Astrocyte (in vitro differentiated cells and primary cell): ENCODE measurements at places on chromosomes 13 and 19. TPM values are rescaled to one million over a fixed set of nuclear protein-coding genes. Genes with fewer than 3 reads are reported as not detected.
A peak's percentile ranks its signal among the peaks of the same experiment; 100 is the strongest.

CRX gene
- not detected in 2 replicates for total RNA-seq

MCF2L gene
- total RNA-seq: 3.4 and 4.7 TPM in 2 replicates

OR4F17 gene
- not detected in 2 replicates for total RNA-seq

LATS2 gene
- total RNA-seq: 46.3 and 46.7 TPM in 2 replicates

ZNF583 gene
- total RNA-seq: 6.4 and 8.1 TPM in 2 replicates

FGF21 gene
- not detected in 2 replicates for total RNA-seq

LRRC63 gene
- 0.14 TPM in 1 of 2 replicates, not detected in the other for total RNA-seq

PRR22 gene
- total RNA-seq: 2.0 and 2.4 TPM in 2 replicates

GRK1 gene
- total RNA-seq: not detected in 2 replicates

MEIOSIN gene
- total RNA-seq: not detected in 2 replicates

DNA sequence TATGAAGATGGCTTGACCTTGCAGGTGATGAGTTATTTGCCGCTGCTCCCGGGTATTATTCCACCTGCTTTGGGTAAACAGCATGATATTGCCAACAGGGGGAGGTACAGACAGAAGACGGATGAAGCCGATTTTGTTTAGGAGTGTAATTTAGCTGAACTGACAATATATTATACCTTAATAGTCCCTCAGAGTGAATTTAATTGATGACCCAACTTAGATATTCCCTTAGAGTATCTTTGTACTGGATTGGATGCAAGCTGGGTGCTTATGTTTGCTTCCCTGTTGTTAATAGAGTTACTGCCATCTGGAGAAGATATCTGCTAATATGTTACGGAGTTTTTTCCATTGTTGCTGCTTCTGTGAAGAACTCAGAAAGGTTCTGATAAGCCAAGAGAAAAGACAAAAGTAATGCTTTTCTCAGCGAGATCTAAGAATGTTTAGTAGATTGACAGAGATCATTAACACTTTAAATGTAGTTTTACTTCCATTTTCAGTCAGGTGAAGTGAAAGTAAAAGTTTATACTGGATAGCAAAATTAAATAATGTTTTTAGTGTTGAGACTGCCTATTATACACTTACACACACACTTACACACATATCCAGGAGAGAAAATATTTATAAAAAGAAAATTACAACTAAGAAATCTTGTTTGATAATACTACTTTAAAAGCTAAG, 2220.8 kb upstream of the PCDH20 start:
- H3K27me3 ChIP-seq: no peaks in the 10 kb centered on the region
- no peak overlapping the region for H3K27ac ChIP-seq
- no peak for DNase-seq

DNA sequence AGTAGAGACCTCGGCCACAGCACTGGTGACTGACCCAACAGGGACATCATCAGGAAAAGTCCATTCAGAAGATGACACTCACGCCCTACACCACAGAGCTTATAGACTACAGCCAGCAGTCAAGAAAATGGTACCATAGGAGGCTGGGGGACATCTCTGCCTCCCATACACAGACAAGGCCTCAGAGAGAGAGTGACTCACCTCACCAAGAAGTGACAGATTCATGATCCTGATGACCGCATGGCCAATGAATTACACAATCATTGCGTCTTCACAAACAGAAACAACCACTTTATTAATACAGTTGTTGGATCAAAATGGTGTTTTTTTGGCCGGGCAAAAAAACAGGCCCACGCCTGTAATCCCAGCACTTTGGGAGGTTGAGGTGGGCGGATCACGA, 260.8 kb upstream of the TSHZ3 start:
- no peak for DNase-seq
- no peaks in the 10 kb centered on the region for H3K36me3 ChIP-seq
- H3K27me3 ChIP-seq: peaks cover 3% of the 10 kb centered on the region
- no peaks in the 10 kb centered on the region for H3K4me1 ChIP-seq
- H3K4me3 ChIP-seq: no peak overlapping the region

DNA sequence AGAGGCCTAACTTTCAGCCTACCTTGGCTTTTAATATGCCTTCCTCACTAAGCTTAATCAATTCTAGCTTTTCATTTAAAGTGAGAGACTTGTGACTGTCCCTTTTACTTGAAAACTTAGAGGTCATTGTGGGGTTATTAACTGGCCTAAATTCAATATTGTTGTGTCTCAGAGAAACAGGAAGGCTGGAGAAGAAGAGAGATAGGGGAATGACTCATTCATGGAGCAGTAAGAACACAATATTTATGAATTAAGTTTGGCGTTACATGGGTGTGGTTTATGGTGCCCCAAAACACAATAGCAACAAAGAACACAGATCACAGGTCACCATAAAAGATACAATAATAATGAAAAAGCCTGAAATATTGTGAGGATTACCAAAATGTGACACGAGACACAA, 612.1 kb downstream of the TBC1D4 start:
- H3K27ac ChIP-seq: no peak overlapping the region
- H3K36me3 ChIP-seq: no peaks in the 10 kb centered on the region
- H3K4me1 ChIP-seq: no peaks in the 10 kb centered on the region
- no peaks in the 10 kb centered on the region for H3K27me3 ChIP-seq
- peak; percentile 18 for DNase-seq

DNA sequence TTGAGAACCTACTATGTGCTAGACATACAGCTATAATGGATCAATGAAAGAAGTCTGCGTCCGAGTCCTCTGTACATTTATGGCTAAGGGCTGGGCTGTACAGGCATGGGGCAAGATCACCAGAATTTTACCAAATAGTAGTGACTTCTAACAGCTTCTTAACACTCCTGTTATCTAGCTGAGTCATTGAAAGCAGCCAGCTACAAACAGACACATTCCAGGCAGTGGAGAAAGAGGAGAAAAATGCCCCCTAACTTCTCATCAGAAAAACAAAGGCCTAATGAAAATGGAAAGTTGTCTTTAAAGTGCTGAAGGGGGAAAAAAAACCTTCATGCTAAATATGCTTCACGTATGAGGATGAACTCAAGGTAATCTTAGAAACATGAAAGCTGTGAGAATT, 14.3 kb upstream of the ZNF667 start:
- H3K36me3 ChIP-seq: no peaks in the 10 kb centered on the region
- H3K4me3 ChIP-seq: no peak overlapping the region
- H3K4me1 ChIP-seq: no peaks in the 10 kb centered on the region
- DNase-seq: peak; percentile 27

DNA sequence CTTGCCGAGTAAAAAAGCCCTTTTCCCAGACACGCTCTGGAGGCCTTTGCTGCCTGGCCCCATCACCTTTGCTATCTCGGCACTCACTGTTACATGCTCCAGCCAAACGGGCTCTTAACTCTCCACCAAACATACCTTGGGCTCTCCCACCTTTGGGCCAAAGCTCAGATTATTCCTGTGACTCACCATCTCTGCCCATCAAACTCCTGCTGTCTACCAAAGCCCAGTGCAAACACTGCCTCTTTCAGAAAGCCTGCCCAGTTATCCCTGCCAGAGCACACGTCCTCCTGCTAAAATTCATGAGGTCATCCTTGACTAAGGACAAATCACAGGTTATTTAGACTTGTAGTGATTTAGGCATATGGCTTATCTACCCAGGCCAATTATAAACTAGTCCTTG, 48.1 kb upstream of the SERPINE3 start:
- H3K27ac ChIP-seq: no peak overlapping the region
- peaks cover 13% of the 10 kb centered on the region for H3K27me3 ChIP-seq
- H3K4me3 ChIP-seq: no peak overlapping the region
- H3K36me3 ChIP-seq: no peaks in the 10 kb centered on the region
- H3K4me1 ChIP-seq: peaks cover 9% of the 10 kb centered on the region

- H3K4me1 ChIP-seq: no peaks in the 10 kb centered on the region
- H3K4me3 ChIP-seq: no peak overlapping the region
- DNase-seq: no peak
- H3K27ac ChIP-seq: no peak overlapping the region
- no peaks in the 10 kb centered on the region for H3K36me3 ChIP-seq
Measured at GRCh38 chr19:33564836-33565338, 43.3 kb upstream of the PEPD start.

GRCh38 chr13:109483284-109483683, 303.1 kb downstream of the IRS2 start:
- H3K4me1 ChIP-seq: no peaks in the 10 kb centered on the region
- no peak for DNase-seq
- H3K27ac ChIP-seq: no peak overlapping the region
- H3K4me3 ChIP-seq: no peak overlapping the region
- no peaks in the 10 kb centered on the region for H3K27me3 ChIP-seq

GRCh38 chr19:11047866-11048265, 41.4 kb upstream of the LDLR start:
- H3K27ac ChIP-seq: no peak overlapping the region
- no peak for DNase-seq
- H3K4me3 ChIP-seq: no peak overlapping the region
- no peaks in the 10 kb centered on the region for H3K4me1 ChIP-seq

- DNase-seq: no peak
- H3K27ac ChIP-seq: no peak overlapping the region
- no peaks in the 10 kb centered on the region for H3K4me1 ChIP-seq
- H3K36me3 ChIP-seq: no peaks in the 10 kb centered on the region
Measured at GRCh38 chr13:106802917-106803316, 235.0 kb upstream of the ARGLU1 start.

- DNase-seq: no peak
- no peak within 1 kb of the TSS for H3K4me3 ChIP-seq
- H3K27ac ChIP-seq: no peak within 1 kb of the TSS
- H3K27me3 ChIP-seq: no peaks in the 10 kb centered on the region
- no peaks in the 10 kb centered on the region for H3K36me3 ChIP-seq
Measured at GRCh38 chr19:51311351-51312257, at the start of gene IGLON5. Gene IGLON5 (plus strand): TSS chr19:51311644. CDS start chr19:51311848, 204 bp downstream.

DNA sequence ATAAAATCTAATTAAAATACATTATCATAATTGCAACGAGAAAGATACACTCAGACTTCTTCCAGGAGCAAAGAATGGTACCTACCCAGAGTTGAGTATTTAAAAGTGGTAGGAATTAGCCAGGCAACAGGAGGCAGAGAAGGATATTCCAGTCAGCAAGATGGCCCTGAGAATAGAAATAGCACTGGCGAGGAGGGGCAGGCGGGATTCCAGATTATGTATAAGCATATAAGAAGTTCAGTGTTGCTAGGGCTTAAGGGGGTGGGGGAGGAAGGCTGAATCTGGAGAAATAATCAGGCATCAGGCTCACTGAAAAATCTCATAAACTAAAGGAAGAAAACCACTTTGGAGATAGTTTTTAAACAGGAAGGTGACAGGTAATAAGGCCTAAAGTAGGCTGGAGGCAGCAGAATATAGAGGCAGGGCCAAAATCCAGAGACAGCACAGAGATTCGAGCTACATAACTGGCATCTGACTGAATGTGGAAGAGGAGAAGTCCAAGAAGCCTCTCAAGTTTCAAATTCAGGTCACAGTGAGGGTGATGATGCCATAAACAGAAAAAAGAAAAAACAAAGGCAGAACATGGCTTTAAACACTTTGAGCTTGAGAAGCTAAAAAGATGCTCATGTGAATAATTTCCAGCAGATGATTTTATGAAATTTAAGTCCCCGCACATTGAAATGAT, 7.5 kb downstream of the KPNA3 start:
- DNase-seq: no peak
- H3K4me1 ChIP-seq: no peaks in the 10 kb centered on the region
- no peaks in the 10 kb centered on the region for H3K27me3 ChIP-seq

DNA sequence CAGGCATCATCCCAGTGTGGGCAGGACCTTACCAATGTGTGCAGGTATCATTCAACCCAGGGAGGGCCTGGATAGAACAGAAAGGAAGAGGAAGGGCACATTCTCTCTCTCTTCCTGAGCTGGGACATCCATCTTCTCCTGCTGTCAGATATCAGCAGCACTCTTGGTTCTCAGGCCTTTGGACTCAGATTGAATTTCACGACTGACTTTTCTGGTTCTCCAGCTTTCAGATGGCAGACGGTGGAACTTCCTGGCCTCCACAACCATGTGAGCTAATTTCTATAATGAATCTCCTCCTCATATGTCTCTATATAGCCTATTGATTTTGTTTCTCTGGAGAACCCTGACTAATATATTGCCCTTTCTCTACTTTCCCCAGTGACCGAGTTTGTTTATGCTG, 77.3 kb downstream of the OLFM4 start:
- DNase-seq: no peak
- H3K36me3 ChIP-seq: no peaks in the 10 kb centered on the region
- H3K4me3 ChIP-seq: no peak overlapping the region

GRCh38 chr13:74708629-74709028, 574.4 kb upstream of the KLF12 start:
- no peak overlapping the region for H3K27ac ChIP-seq
- H3K4me3 ChIP-seq: no peak overlapping the region
- no peaks in the 10 kb centered on the region for H3K27me3 ChIP-seq
- no peaks in the 10 kb centered on the region for H3K4me1 ChIP-seq
- DNase-seq: no peak
- H3K36me3 ChIP-seq: no peaks in the 10 kb centered on the region

- DNase-seq: no peak
- H3K27ac ChIP-seq: no peak overlapping the region
- no peak overlapping the region for H3K4me3 ChIP-seq
- no peaks in the 10 kb centered on the region for H3K4me1 ChIP-seq
- peaks cover 2% of the 10 kb centered on the region for H3K27me3 ChIP-seq
Measured at GRCh38 chr13:46077265-46077664, 24.7 kb upstream of the ZC3H13 start.

- DNase-seq: no peak
- H3K4me3 ChIP-seq: no peak overlapping the region
- H3K27ac ChIP-seq: no peak overlapping the region
- H3K36me3 ChIP-seq: peaks cover 22% of the 10 kb centered on the region
- no peaks in the 10 kb centered on the region for H3K27me3 ChIP-seq
- no peaks in the 10 kb centered on the region for H3K4me1 ChIP-seq
Measured at GRCh38 chr13:102645701-102646100, 48.9 kb downstream of the TPP2 start.

- no peaks in the 10 kb centered on the region for H3K4me1 ChIP-seq
- H3K4me3 ChIP-seq: peak overlapping the region; percentile 10
- H3K36me3 ChIP-seq: no peaks in the 10 kb centered on the region
- no peak overlapping the region for H3K27ac ChIP-seq
Measured at GRCh38 chr19:29528350-29528945, 2.7 kb downstream of the VSTM2B start.

DNA sequence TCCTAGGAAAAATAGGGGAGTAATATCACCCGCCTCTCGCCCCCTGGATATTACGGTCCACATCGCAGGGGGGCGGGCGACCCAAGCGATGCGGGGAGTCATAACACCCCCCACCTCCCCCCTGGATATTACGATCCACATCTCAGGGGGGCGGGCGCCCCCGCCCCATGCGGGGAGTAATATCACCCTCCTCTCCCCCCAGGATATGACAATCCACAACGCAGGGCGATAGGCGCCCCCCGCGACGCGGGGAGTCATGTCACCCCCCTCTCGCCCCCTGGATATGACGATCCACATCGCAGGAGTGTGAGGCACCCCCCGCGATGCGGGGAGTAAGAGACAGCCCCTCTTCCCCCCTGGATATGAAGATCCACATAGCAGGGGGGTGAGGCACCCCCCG, 684.4 kb upstream of the PCDH9 start:
- H3K4me1 ChIP-seq: no peaks in the 10 kb centered on the region
- no peaks in the 10 kb centered on the region for H3K36me3 ChIP-seq
- no peak overlapping the region for H3K4me3 ChIP-seq
- no peak overlapping the region for H3K27ac ChIP-seq
- DNase-seq: no peak
- no peaks in the 10 kb centered on the region for H3K27me3 ChIP-seq

- no peak overlapping the region for H3K27ac ChIP-seq
- no peak for DNase-seq
- no peaks in the 10 kb centered on the region for H3K27me3 ChIP-seq
- no peaks in the 10 kb centered on the region for H3K36me3 ChIP-seq
- no peak overlapping the region for H3K4me3 ChIP-seq
Measured at GRCh38 chr19:31600731-31601295, 251.6 kb upstream of the TSHZ3 start.
